ENCODE measurements at places on chromosomes 12 and 14.

GRCh38 chr14:28902930-28903329, 136.3 kb downstream of the FOXG1 start:
- no peak for DNase-seq

DNA sequence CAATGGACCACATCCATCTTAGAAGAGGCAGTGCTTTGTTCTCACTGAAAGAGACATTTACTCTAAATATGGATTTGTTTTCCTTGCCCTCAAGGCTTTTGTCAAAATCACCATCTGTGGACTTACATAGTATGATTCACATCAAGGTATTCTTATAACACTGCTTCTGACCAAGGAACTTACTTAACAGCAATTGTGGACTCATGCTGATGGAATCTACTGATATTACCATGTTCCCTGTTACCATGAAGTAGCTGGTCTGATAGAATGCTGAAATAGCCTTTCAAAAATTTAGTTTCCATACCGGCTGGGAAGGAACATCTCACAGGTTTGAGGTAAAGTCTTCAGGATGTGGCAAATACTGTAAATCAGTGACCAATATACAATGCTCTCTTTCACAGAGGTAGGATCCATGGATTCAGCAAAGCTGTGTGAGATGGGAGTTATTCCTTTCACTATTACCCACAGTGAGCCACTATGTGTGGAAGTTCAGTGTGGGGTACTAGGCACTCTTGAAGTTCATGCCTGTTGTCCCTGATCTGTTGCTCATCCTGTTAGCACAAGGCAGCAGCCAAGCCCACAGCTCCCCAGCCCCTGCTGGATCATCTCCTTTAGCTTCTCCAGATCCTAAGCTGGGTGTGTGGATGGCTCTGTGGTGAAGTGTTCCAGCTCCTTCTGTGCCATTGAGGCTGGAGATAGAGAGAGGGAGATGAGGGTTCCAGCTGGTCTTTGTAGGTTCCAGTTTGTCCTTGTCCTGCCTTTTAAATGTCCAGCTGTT, 126.4 kb downstream of the ATP23 start:
- no peak for DNase-seq

DNA sequence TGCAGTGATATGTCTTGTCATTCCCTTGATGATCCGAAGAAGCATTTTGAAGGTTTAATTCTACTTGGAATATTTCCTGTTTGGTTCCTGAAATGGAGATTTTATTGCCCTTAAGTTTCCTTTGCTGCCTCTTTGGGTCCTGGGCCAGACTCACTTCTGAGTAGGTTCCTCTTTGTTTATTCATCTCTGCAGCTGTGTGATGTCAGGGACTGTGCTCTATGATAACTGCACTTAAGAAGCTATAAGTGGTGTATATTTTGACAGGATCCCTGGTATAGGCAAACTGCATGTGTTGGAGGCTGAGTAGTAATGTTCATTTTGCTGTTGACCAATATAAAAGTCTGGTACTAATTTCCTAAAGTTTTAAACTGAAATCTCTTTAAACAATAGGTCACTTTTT, at the start of gene KLRC4:
Gene KLRC4, minus strand, starts transcription at position 366 of the 400 bp plus-strand sequence. Its CDS starts 182 bp downstream, at position 184.
- DNase-seq: no peak

DNA sequence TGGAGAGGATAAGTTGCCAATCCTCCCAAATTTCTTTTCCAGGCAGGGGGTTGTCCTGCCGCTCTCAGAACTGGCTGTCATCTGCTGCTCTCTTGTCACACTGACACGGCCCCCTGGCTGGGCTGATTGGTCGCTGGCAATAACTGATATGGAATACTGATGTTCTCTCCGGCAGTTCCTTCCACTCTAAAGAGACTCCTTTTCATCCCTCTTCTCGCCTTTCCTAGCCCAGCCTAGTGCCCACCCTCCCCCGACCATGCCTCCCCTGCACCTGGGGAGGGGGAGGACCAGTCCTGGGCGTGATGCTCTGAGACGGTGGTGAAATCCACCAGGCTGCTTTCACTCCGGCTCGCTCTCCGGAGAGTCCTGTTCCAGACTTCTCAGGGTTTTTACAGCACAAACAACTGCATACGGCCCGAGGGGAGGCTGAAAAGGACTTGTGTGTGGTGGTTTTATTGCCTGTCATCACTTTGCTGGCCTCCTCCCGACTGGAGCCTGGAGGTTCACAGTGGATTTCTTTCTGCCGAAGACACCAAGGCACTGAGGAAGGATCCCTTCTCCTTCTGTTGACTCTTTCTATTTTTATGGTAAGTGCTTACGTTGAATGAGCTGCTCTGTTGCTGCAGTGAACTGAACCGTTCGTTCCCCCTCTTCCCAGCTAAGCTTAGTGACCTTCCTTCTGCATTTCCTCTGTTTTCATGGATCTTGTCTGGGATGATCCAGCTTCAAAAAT, at the start of gene ANO4:
Gene ANO4, plus strand, starts transcription at position 336 of the 733 bp plus-strand sequence. CDS start 107,010 bp downstream, outside the sequence.
- no peak for DNase-seq

Measured in T-helper 2 cell treated with Interferon-gamma antibody and Interleukin-4, amounts not matched to agents 5 μg/mL and 100 μg/mL, for 36 hours (primary cell).